ENCODE measurements at places on chromosomes 3 and 15.
A peak's percentile ranks its signal among the peaks of the same experiment; 100 is the strongest.

DNA sequence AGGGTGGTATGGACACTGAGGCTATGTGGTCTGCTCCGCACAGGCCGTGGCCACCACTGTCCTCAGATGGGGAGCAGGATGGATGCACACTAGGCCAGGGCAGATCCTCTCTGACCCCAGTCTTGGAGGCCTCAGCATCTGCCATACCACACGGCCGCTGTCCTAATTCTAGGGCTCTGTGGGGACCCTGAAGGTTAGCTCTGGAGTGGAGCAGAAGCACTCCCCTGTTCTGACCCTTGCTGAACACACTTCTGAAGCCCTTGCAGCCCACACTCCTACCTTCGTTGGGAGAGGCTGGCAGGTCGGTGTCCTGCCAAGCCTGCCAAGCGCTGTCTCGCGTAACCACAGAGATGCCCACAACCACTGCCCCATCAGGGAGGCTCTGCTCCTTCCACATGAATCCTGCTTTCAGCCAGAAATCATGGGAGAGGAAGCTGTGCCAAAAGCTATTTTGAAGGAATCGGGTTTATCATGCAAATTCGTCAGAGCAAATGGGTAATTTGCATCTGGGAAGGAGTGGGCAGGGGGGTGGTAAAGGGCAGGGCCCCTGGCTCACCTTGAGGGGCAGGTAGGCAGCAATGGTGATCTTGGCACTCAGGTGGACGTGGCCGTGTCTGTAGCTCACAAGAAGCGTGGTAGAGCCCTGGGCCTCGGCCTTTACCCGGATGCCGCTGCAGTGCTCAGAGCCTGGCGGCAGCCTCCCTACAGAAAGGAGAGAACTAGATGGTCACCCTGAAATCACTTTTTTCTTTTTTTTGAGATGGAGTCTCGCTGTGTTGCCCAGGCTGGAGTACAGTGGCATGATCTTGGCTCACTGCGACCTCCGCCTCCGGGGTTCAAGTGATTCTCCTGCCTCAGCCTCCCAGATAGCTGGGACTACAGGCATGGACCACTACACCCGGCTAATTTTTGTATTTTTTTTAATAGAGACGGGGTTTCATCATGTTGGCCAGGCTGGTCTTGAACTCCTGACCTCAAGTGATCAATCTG lies 54.4 kb downstream of the NUP210 start:
- no peak for DNase-seq

DNA sequence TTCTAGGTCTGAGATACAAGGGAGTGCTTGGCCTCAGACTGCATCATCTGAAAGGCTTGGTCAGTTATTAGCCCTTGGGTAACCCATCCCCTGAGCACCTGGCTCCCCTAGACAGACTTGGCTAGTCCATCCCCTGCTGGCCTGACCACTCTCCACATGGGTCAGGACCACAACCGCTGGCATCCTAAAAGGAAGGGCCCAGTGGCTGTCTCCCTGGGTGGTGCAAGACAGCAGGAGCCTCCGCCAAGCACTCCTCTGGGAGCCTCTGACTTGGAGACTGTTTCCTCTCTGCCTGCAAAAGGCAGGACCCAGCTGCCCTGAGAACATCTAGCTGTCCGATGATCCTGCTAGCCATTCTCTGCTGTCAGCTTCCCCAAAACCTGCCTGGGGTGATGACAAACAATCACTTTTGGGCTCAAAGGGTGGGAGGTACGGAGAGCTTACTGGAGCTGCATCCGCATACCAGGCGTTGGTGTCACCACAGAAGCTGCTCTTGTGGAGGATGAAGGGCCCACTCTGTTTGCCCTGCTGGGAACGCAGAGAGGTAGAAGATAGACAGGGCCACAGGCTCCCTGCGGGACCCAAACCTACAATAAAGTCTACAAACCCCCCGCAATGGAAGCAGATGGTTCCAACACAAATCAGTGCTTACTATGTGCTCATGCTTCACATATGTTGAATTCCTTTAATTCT lies 108.0 kb upstream of the PRR20G start:
- no peak for DNase-seq

- DNase-seq, result no peak
Measured at GRCh38 chr3:22887664-22888291, 315.3 kb upstream of the UBE2E2 start.

DNA sequence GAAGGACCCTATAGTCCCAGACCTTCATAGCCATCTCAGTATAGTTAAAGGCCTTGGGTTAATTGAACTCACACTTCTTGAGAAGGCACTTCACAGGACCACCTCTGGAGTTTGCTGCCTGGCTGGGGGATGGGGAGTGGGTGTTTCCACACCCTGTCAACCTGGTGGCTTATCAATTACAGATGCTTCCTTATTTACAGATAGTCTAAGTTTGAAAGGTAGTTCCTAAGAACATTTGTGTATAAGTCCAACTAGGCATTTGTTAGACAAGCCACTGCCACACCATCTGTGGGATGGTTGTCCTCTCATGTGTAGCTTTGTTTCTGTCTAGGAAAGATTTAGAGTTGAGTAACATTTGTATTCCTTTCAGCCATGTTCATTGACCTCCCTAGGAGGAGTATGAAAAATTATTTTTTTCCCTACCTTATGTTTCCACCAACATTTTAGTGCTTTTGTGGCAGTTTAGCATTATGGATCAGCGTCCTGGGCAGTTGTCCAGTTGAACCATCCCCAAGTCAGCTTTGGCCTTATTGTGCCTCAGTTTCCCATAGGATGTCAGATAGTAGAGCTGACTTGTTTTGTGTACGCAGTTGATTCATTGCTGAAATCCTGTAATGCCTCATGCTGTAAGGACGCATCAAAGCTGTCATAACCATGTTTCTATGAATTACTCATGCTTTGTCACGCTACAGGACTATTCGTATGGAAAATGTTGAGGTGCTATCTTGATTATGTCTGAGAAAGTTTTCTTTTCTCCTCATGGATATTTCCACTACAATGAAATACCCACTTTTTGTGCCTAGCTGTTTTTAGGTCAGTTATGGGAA lies 21.2 kb upstream of the SIAH2 start:
- no peak for DNase-seq

DNA sequence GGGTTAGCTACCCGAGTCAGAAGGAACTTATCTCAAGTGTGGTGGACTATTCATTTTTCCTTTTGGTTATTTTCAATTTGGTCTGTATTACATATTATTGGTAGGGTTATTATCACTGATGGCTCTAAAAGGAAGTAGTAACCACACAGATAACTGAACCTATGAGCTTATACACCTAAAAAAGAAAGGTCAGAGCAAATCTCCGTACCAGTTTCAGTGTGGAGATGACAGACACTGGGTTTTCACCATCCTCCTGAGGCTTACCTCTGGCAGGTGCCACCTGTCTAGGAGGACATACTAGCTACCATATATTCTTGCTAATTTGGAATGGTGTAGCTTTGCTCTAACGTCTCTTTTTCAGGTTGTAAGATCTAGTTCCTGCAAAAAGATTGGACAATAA lies 10.2 kb downstream of the GAP43 start:
- DNase-seq, result no peak

DNA sequence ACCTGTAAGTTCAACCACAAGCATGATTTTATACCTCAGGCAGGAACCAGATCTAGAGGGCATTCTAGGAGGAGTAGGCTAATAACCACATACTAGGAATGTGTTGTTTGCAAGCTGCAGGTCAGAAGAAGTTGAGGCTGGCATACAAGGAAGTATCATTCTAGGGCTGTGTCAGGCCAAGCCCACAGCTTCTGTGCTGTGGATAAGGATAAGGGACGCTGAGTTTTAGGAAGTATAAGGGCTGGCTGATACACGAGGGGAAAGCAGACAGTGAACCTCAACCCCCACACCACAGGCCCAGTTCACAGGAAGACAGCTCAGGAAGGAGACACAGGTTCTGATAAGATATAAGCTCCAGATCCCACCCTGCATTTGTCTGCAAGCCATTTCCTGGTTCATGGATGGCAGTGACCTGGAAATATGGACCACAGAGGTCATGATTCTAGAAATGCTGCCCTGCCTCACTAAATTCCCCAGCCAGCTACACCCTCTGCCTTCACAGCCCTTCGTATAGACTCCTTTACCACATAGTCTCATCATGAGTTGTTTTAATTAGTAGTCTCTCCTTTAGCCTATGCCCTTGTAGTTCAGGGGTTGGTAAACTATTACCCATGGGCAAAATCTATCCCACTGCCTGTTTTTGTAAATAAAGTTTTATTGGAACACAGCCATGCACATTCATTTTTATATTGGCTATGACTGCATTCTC lies 260.7 kb downstream of the OPA1 start:
- DNase-seq, result no peak

- DNase-seq, result no peak
Measured at GRCh38 chr3:93843981-93844380, 129.7 kb downstream of the PROS1 start.

DNA sequence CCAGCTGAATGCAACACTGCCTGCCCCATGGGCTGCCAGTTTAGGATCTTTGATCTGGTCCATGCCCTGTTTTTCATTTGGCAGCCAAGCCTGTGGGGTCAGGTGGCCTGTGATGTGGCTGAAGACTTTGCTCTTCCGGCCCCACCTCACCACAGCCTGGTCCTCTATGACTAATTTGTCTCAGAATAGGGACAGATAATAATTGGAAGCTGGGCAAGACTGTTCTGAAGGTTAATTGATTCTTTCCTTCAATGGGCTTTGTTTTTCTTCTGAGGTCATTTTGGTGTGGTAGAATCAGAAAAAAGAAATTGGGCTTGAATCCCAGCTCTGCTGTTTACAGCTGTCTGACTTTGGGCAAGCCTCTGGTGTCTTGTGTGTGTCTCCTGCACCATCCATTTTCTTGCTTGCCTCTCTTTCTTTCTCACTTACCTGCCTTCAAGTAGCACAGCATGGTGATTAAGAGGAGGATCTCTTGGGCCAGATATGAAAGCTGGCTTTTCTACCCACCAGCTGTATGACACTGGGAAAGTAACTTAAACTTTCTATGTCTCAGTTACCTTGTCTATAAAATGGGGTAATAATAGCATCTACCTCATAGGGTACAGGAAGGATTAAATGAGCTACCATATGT lies 24.2 kb downstream of the ABHD2 start:
- no peak for DNase-seq

- DNase-seq, result no peak
Measured at GRCh38 chr15:25052191-25052999, 97.6 kb downstream of the SNRPN start.

GRCh38 chr15:43204016-43204901 lies 16.6 kb downstream of the EPB42 start:
- peak; percentile 51 for DNase-seq

- DNase-seq, result no peak
Measured at GRCh38 chr3:156682501-156682900, 8.1 kb downstream of the TIPARP start.

GRCh38 chr3:72446218-72447058 lies 401.8 kb downstream of the SHQ1 start:
- peak; percentile 57 for DNase-seq

- DNase-seq, result no peak
Measured at GRCh38 chr3:116039651-116039985, 405.7 kb downstream of the LSAMP start.

- no peak for DNase-seq
Measured at GRCh38 chr3:151206201-151206600, 3.2 kb upstream of the GPR171 start.

GRCh38 chr15:58472821-58473581 lies 41.2 kb downstream of the LIPC start:
- no peak for DNase-seq
